ENCODE measurements at places on chromosomes 3 and 15.

- no peak for DNase-seq
These were observed 4.4 kb downstream of the GABPB1 start for GRCh38 chr15:50350621-50351020.

DNA sequence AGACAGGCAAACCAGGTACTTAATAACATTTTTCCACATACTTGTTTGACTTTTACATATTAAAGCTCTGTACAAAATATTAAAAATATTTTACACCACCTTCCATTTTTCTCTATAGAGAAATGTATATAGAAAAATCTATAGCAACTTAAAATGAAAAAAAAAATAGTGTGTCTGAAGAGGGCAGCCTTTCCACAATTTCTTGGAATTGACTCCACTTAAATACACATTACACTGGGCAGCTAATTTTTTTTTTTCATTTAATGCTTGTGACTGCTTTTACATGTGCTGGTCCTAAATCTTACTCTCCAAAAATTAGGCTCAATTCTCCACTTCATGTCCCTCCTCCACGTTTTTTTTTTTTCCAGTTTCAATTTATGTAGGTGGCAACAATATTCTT, 427.0 kb upstream of the RBMS3 start:
- no peak for DNase-seq

GRCh38 chr3:81237181-81237580, 524.3 kb downstream of the GBE1 start:
- no peak for DNase-seq

DNA sequence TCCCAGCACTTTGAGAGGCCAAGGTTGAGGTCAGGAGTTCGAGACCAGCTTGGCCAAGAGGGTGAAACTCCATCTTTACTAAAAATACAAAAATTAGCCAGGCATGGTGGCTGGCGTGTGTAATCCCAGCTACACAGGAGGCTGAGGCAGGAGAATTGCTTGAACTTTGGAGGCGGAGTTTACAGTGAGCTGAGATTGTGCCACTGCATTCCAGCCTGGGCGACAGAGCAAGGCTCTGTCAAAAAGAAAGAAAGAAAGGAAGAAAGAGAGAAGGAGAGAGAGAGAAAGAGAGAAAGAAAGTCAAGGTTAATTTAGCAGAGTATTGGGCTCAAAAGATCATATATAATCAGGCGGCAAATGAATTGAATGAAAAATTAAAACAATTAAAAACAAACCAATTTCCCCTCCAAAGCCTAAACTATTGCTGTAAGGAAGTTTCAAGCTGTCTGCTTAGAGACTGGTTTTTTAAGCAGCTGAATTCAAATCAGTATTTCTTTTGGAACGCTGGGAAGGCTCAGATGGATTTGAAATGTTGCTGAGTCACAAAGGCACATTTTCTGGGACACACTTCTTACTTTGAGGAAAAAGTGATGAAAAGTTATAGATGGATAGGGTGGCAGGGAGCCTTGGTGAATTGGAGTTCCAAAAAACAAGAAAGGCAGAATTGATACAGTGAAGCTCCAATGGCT, 81.3 kb upstream of the BHLHE40 start:
- DNase-seq, result no peak

DNA sequence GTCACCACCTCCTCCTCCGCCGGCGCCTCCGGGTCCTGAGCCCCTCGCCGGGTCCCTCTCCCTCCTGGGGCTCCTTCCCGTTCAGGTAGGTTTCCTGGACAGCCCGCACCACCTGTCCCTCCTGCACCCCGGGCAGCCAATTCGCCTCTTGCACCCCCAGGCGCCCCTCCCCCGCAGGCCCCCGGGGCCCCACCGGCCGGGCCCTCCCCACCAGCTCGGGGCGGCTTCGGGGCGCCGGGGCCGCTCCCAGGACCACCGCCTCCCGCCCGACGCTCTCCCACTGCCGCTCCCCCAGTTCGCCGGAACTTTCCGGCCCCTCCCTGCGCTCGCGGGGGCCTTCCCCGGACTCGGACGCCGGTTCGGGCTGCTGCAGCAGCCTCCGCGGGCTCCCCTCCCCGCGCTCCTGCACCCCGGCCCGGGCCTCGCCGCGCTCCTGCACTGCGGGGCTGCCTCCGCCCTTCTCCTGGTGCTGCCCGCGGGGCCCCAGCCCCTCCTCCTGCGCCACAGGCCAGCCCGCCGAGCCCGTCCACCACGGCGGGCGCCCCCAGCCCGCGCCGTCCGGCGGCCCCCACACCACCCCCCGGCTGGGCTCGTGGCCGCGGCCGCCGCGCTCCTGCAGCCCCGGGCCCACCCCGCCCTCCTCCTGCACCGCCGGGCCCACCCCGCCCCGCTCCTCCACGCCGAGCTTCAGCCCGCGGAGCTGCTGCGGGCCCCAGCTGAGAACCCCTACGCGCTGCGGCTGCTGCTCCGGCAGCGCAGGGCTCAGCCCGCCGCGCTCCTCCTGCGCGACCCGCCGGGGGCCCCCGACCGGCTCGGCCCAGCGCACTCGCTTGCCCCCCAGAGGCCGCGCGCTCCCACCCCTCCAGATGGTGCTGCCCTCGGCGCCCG, 587 bp upstream of the TNK2 start:
- no peak for DNase-seq

DNA sequence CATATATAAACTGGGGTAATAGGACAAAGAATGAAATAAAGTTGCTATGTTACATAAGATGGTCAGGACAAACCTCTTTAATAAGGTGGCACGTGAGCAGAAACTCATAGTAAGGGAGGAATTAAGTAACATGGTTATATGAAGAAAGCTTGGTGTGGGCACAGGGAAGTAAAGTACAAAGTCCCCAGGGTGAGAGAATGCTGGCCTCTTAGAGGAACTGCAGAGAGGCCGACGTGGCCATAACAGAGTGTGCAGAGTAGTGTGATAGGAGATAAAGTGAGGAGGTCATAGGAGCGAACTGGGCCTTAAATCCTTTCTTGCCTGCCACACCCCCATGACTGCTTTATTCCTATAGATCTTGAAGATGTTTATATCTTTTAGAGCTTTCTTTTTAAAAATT, 17.4 kb upstream of the RBMS3 start:
- no peak for DNase-seq

DNA sequence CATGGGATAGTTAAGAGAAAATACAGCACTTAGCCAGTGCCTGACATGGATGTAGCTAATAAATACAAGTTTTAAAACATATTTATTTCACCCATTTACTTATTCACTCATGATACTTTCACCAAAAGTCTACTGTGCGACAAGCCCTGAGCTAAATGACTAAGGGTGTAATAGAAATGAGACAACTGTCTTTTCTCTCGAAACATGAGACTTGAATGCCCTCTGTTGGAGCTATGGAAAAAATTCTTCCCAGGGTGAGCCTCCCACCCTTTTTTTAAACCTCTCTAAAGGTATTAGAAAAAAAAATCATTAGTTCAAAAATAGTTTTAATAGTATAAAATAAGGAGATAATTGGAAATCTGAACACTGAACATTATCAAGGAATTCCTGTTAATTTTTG, 24.3 kb upstream of the RPL14 start:
- no peak for DNase-seq

DNA sequence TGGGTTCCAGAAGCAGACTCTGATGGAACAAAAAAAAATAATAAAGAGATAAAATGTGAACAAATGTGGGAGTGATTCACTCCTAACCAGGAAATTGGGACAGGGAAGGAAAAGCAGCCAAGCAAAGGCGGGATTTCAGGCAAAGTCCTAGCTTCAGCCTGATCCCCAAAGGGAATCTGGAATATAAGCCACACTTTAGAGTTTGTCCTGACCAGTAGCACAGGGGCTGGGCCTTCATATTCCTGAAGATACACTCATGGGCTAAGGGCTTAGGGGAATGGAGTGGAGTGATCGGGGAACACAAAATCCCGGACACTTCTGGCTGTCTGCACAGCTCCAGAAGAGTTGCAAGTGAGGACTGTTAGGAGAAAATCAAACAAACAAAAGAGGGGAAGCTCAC, 135.0 kb upstream of the COL8A1 start:
- DNase-seq, result no peak

- DNase-seq, result peak; percentile 98
These were observed at the start of gene TICRR for GRCh38 chr15:89575146-89575655. Gene TICRR, plus strand, starts transcription at chr15:89575469. Its CDS starts 118 bp downstream, at chr15:89575587.

DNA sequence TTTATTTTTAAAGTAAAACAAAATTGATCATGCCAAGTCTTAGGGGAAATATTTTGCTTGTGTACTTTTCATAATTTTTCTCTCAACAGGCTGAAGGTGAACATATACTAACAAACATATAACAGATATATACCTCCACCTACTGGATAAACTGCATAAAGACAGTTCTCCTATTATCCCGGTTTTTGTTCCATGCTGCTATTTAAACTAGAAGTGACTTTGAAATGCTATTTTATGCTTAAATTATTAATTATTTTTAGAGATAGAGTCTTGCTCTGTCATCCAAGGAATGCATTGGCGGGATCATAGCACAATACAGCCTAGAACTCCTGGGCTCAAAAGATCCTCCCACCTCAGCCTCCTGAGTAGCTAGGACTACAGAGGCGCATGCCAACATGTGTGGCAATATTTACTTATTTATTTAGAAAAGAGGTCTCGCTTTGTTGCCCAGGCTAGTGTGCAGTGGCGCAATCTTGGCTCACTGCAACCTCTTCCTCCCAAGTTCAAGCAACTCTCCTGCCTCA, 49.8 kb downstream of the ST3GAL6 start:
- no peak for DNase-seq

DNA sequence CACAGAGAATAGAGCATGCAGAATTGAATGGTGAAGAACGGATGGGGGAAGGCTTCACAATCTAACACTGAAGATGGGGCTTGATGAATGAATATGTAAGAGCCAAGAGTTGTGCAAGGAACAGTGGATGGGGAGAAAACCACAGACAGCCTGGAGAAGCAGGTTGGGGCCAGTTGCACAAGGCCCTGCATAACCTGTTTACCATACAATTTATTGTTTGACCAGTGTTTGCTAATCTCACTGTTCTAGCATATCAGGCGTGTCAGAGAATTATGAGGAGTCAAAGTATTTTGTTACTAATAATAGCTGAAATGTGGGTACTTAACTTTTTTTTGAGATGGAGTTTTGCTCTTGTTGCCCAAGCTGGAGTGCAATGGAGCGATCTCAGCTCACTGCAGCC, 36.4 kb downstream of the LINS1 start:
- DNase-seq, result no peak

GRCh38 chr15:65044724-65045481, at the start of gene SLC51B:
Gene SLC51B, plus strand, starts transcription at chr15:65045387. Its CDS starts 4,618 bp downstream, at chr15:65050005.
- DNase-seq, result no peak

GRCh38 chr15:88493844-88494243, 26.3 kb downstream of the MRPS11 start:
- DNase-seq, result no peak
